ENCODE measurements at places on chromosomes 7 and 10. TPM values are rescaled to one million over a fixed set of nuclear protein-coding genes. Genes with fewer than 3 reads are reported as not detected.

ITGB8 gene
- 9.0 TPM for total RNA-seq

- no peak for DNase-seq
These were observed 43.7 kb upstream of the DLD start for GRCh38 chr7:107847168-107847835.

GRCh38 chr10:129888784-129889616 is 75.1 kb downstream of the EBF3 start:
- no peak for DNase-seq

DNA sequence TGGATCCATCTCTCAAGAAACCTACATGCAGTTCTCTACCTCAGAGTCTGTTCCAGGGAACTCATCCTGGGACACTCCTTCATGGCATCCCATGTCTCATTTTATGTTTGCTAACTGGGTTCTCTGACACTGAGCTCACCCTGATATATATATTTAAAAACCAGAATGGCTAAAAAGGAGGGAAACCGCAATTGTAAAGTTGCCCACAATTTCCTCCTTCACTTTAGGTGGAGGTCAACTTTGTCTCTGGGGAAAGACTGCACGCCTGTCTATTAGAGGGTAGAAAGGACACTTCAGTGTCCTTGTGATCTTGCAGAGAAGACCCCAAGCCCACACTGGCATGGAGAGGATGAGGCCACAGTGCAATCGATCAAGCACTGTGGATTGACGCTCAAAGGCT is 131.7 kb downstream of the TEX36 start:
- DNase-seq = no peak

DNA sequence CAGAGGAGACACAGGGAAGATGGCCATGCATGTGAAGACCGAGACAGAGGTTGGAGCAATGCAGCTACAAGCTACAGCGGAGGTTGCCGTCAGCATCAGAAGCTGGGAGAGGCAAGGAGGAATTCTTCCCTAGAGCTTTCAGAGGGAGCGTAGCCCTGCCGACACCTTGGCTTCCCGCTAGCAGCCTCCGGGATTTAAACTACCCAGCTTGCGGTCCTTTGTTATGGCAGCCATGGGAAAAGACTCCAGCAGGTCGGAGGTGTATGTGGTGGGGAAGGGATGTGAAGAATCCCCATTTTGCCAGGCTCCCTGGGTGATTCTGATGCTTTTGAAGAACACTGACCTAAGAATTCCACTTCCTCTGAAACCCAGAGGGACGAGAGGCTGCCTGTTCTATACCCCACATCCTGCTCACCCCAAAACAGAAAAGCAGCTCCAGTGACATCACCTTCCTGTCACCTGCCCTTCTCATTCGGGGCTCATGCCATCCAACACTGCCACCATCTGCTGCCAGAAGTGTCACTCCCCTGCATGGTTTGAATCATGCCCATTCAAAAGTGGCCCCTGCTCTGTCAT is 3.3 kb upstream of the SEPHS1 start:
- DNase-seq = no peak

DNA sequence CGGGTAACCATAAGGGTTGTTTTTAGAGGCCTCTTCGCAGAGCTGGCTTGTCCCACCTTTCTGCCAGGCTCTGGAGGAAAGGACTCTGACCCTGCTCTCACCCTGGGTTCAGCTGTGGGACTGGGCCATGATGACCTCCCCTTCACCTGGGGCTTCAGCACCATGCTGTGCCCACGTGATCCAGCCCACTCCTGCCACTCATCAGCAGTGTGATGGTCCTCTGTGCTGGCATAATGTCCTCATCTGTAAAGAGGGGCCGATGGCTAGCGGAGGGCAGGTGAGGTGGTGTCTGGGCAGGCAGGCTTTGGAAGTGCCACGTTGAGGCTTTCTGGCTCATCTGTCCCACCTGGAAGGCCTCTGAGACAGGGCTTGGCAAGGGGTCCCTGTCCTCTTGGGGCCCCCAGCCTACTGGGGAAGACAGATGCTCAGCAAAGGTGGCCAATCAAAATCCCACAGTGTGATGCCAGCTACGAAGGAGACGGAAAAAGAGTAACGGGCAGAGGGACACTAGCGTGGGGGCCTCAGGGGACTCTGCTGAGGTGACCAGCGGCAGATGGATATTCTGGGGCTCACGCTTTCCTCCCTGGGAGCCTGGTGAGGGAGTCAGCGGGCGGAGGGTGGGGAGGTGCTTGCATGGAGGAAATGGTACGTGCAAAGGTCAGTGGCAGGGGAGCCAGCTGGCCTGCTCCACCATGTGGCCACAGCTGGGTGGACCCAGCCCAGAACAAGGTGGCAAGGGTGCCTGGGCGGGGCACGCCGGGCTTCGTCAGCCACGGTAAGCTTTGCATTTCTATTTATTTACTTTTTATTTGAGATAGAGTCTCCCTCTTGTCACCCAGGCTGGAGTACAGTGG is 5.4 kb downstream of the LRWD1 start:
- DNase-seq = peak; percentile 63
